ENCODE measurements at places on chromosomes 5 and 9. TPM values are rescaled to one million over a fixed set of nuclear protein-coding genes. Genes with fewer than 3 reads are reported as not detected.

DNA sequence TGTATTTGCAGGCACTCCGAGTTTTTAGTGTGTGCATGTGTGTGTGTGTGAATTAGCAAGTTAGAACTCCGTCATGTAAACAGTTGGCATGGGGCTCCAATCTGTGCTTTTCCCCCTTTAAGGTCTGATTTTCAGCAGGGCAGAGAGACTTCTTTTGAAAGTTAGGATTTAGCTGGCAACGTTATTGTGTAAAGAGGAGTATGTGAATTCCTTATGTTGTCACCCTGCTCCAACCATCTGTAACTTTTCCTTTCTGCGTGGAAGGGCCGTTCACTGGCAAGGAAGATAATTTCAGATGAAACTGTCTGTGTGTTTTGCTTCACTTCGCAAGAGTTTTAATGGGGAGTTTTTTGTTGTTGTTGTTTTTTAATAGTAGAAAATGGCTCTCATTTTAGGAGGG lies 332 bp downstream of the SGCD start:
- no peak overlapping the region for H3K27ac ChIP-seq
- H3K27me3 ChIP-seq = peaks cover 32% of the 10 kb centered on the region
- no peaks in the 10 kb centered on the region for H3K36me3 ChIP-seq
- DNase-seq = no peak
- H3K4me1 ChIP-seq = no peaks in the 10 kb centered on the region

DNA sequence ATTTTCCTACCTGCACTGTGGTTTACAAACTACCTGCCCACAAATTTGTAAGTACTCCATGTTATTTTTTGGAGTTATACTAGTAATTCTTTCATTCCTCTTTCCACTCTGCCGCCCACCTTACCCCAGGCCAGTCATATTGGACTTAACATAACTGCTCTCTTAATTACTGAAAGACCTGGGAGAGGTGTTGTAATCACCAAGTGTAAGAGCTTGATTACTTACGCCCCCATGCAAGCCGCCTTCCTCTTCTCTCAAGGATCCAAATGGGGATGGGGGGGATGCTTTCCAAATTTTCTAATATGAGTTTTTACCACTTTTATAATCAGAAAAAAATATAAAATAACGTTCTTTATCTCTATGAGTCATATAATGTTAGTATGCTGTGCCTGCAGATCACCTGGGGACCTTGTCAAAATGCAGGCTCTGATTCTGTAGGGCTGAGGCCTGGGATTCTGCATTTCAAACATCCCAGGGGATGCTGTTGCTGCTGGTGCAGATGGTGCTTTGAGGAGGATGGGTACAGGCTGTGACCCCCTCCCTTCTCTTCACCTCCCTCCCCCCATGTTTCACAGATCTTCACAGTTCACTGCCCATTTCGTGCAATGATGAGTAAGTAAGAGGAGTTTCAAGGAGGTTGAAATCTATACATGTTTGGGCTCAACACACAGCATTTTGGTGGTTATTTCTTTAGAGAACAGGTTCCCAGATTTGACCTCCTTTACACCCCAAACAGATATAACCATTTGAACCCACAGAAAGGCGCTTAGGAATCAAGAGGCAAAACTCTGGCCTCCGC lies 87.3 kb downstream of the SEC61B start:
- H3K4me1 ChIP-seq = no peaks in the 10 kb centered on the region
- H3K36me3 ChIP-seq = no peaks in the 10 kb centered on the region
- no peak overlapping the region for H3K27ac ChIP-seq

GRCh38 chr9:107539427-107540163 lies 50.0 kb upstream of the KLF4 start:
- no peaks in the 10 kb centered on the region for H3K27me3 ChIP-seq
- no peak overlapping the region for H3K4me3 ChIP-seq
- DNase-seq = no peak
- H3K27ac ChIP-seq = no peak overlapping the region
- H3K36me3 ChIP-seq = no peaks in the 10 kb centered on the region

DNA sequence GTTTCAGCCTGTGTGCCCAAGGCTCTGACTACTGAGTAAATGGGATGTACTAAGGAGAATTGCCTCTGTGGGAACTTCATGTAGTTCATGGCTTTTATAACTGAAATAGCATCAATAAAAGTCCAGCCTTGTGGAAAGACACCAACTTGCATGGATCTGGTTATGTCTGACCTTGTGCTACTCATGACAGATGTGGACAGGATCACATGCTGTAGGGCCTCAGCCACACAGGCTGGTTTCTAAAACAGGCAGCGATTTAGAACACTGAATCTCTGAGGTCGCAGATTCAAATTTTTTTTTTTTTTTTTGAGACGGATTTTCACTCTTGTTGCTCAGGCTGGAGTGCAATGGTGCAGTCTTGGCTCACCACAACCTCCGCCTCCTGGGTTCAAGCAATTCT lies 66.5 kb upstream of the SPIN1 start:
- peaks cover 27% of the 10 kb centered on the region for H3K4me1 ChIP-seq
- no peak overlapping the region for H3K4me3 ChIP-seq
- H3K27ac ChIP-seq = no peak overlapping the region
- no peak for DNase-seq
- H3K27me3 ChIP-seq = no peaks in the 10 kb centered on the region

GRCh38 chr9:129631674-129632129 lies 5.7 kb downstream of the NTMT1 start:
- H3K27me3 ChIP-seq = no peaks in the 10 kb centered on the region
- no peak overlapping the region for H3K4me3 ChIP-seq
- DNase-seq = no peak
- H3K36me3 ChIP-seq = no peaks in the 10 kb centered on the region

DNA sequence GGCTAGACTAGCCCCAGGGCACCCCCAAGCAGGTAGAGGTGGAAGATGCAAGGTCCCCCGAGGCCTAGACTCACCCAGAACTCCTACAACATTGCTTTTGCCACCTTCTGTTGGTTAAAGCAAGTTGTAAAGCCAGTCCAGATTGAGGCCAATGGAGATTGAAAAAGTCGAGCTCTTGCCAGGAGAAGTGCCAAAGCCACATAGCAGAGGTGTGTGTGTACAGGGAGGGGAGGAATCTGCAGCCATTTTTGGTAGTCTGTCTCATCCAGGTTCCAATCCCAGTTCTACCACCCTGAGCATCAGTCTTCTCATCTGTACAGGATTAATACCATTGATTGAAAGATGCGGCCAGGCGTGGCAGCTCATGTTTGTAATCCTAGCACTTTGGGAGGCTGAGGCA lies 12.3 kb upstream of the URM1 start:
- no peak overlapping the region for H3K4me3 ChIP-seq
- no peaks in the 10 kb centered on the region for H3K27me3 ChIP-seq
- no peak overlapping the region for H3K27ac ChIP-seq

DNA sequence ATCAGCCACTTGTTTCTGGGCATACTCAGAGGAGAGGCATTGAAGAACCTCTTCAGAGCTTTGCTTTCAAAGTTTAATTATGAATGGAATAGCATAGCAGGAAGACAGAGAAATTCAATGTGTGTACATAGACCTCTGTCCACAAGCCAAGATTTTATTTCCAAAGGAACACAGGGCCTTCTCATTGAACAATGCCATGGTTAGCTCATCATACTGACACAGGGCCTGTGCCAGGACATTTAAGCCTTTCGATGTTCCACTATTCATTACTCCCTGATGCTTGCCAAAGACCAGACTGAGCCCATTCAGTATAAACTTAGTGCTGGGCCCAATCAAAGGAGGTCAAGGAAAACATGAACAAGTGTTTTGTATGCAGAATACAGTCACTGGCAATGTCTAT lies 280.8 kb downstream of the FBXL17 start:
- H3K27ac ChIP-seq = no peak overlapping the region
- H3K4me1 ChIP-seq = no peaks in the 10 kb centered on the region
- no peaks in the 10 kb centered on the region for H3K27me3 ChIP-seq

DNA sequence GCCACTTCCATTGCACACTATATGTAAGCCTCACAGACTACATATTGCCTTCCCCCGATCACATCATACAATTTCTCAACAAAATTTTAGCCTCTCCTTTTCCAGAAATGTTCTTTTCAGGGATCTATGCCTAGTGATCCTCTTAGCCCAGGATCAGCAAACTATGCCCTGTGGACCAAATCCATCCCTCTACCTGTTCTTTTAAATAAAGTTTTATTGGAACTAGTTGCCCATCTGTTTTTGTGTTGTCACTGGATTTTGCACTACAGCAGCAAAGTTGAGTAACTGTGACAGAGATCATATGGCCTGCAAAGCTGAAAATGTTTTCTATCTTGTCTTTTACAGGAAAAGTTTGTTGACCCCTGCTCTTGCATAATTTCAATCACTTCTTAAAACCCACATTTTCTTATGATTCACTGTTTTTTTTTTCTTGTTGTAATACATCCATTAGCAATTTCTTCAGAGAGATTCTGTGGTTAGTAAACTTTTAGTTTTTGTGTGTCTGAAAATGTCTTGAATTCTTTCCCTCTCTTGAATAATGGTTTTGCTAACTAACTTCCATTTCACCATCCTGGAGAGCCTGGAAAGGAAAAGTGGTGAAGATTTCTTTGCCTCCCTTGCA lies 7.1 kb downstream of the TXNDC8 start:
- H3K4me1 ChIP-seq = peaks cover 6% of the 10 kb centered on the region
- H3K27ac ChIP-seq = no peak overlapping the region
- no peaks in the 10 kb centered on the region for H3K27me3 ChIP-seq
- H3K4me3 ChIP-seq = no peak overlapping the region

DNA sequence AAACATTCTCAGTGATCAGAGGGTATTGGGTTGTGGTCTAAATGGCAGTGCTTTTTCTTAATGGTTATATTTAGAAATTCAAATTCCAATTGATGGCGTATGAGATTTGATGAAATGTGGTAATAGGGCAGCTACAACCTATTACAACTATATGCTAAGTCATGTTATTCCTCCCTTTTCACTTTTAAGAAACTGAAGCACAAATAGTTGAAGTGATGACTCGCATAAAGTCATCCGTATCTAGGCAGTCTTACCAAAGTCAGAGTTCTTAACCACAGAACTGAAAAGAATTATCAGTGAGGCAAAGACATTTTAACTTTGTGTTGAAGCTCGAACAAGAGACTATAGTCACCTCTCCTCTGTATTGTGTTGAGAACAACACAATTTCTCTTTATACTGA lies 28.2 kb downstream of the C9orf152 start:
- H3K36me3 ChIP-seq = no peaks in the 10 kb centered on the region
- no peaks in the 10 kb centered on the region for H3K27me3 ChIP-seq
- no peak overlapping the region for H3K4me3 ChIP-seq
- no peak for DNase-seq
- peak overlapping the region; percentile 14 for H3K27ac ChIP-seq

GRCh38 chr9:136178061-136178772 lies 26.7 kb downstream of the LHX3 start:
- no peaks in the 10 kb centered on the region for H3K27me3 ChIP-seq
- no peak overlapping the region for H3K4me3 ChIP-seq

- DNase-seq = no peak
Measured at GRCh38 chr9:132439153-132439552, 29.1 kb downstream of the CFAP77 start.

DNA sequence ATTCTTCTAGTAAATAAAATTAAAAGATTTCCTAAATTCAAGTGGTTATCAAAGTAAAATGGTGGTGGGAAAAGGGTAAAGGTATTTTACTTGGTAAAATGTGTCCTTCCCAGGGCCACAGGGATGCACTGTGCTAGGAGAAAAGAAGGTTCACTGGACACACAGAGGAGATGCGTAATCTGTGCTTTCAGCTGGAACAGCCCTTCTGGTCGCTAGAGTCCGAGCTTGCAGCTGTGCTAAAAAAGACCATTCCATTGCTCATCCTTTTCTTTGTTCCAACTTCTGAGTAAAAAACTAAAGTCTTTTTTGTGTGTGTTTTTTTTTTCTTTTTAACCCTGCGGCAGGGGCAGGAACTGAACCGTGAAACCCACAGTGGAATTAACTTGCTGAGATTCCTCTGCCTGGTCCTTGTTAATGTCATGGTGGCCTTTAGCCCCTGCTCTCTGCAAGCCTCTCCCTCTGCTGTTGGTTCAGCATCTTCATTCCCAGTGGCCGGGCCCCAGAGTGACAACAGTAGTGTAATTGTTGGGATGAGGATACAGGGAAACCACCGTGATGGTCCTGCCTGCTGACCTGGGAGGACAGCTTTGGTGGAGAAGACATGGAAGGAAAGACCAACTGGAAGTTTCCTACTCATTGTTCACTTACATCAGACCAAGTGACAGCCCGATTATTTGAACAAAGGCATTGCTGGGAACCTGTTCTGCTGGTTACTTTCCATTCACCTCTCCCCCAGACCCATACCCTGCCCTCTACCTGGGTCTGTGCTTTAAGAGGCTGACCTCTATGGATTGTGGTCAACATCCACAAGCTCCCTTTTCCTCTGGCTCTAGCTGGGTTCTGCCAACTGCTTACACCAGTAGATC lies 31.9 kb upstream of the FSTL4 start:
- no peaks in the 10 kb centered on the region for H3K36me3 ChIP-seq
- H3K27ac ChIP-seq = no peak overlapping the region
- H3K4me3 ChIP-seq = no peak overlapping the region
- DNase-seq = no peak
- H3K27me3 ChIP-seq = peaks cover 55% of the 10 kb centered on the region

DNA sequence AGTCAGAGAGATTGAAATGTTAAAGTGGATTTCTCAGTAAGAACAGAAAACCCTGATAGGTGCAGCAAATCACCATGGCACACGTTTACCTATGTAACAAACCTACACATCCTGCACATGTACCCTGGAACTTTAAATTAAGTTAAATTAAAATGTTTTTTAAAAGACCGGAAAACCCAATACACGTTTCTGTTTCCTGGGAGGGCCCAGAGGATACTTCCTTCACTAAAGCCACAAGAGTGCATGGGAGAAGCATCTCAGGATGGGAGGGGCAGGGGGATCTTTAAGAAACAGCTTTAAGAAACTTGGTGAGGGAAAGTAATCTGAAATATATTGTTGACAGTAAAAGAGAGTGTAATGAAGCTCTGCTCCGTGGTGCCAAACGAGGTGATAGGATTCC lies 164.7 kb upstream of the PTGER4 start:
- no peak overlapping the region for H3K27ac ChIP-seq
- peaks cover 32% of the 10 kb centered on the region for H3K4me1 ChIP-seq
- no peaks in the 10 kb centered on the region for H3K27me3 ChIP-seq
- H3K36me3 ChIP-seq = no peaks in the 10 kb centered on the region
- peak overlapping the region; percentile 35 for H3K4me3 ChIP-seq

DNA sequence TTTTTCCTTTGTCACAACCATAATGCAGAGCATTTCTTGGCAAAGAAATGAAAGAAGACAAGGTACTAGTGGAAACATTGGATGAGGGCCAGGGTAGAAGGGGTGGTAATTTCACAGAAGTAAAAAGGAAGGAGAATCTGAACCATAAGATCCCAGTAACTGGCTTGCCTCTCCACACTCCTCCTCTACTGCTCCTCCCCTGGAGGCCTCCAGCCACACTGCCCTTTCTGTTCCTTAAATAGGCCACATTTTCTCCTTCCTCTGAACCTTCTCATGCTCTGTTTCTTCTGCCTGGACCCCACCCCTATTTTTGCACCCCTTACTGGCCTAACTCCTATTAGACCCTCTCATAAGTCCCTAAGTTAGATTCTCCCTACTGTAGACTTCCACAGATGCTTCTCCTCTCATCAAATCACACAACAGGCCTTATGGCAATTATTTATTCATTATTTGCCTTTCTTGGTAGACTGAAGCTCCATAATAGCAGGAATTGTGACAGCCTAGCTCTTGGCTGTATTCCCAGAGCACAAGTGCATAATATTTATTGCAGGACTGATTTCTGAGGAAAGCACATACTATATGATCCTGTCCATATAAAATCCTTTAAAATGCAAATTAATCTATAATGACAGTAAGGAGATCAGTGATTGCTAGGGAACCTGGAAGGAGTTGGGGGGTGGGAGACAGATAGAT lies 31.3 kb upstream of the GRIA1 start:
- H3K27ac ChIP-seq = no peak overlapping the region
- no peaks in the 10 kb centered on the region for H3K27me3 ChIP-seq
- H3K36me3 ChIP-seq = no peaks in the 10 kb centered on the region
- H3K4me1 ChIP-seq = no peaks in the 10 kb centered on the region

The ERCC8 gene
- total RNA-seq = 10.4 TPM

The MRPS30 gene
- 49.9 TPM for total RNA-seq

The LCN15 gene
- total RNA-seq = not detected

The DMGDH gene
- 19.2 TPM for total RNA-seq
